ENCODE measurements at places on chromosomes 12 and 14. TPM values are rescaled to one million over a fixed set of nuclear protein-coding genes. Genes with fewer than 3 reads are reported as not detected.

TMPRSS12 gene
- total RNA-seq = not detected

MYL2 gene
- not detected for total RNA-seq

SERPINA5 gene
- total RNA-seq = not detected

STXBP6 gene
- total RNA-seq = 6.1 TPM

AJUBA gene
- total RNA-seq = 17.0 TPM

NRL gene
- total RNA-seq = 0.87 TPM

OGFOD2 gene
- 14.5 TPM for total RNA-seq

GPR132 gene
- 0.33 TPM for total RNA-seq
